ENCODE measurements at places on chromosomes 1 and 21. TPM values are rescaled to one million over a fixed set of nuclear protein-coding genes. Genes with fewer than 3 reads are reported as not detected.

The SH2D1B gene
- total RNA-seq, result 0.10 TPM

The KHDC4 gene
- 21.2 TPM for total RNA-seq

The OR2L2 gene
- total RNA-seq, result not detected

The AIRE gene
- total RNA-seq, result not detected

The PPP1R8 gene
- total RNA-seq, result 33.9 TPM

The NHLH1 gene
- total RNA-seq, result 0.38 TPM

The FCRL5 gene
- total RNA-seq, result not detected

The PLEKHA6 gene
- 37.8 TPM for total RNA-seq

The KLHDC7A gene
- total RNA-seq, result 1.3 TPM

The CNIH3 gene
- total RNA-seq, result 0.55 TPM

The TTLL10 gene
- total RNA-seq, result not detected
